Activated CD4-positive, alpha-beta T cell treated with anti-CD3 and anti-CD28 coated beads, Interleukin-2, amount 10 ng/mL, durations not matched to agents 24 days and 14 days (primary cell): ENCODE measurements at places on chromosomes 3 and 15. TPM values are rescaled to one million over a fixed set of nuclear protein-coding genes. Genes with fewer than 3 reads are reported as not detected.

TRIM42 gene
- not detected in 2 replicates for total RNA-seq

XCR1 gene
- total RNA-seq, result 0.05 TPM in 1 of 2 replicates, not detected in the other

GRCh38 chr3:126119008-126119675, 35.2 kb upstream of the SLC41A3 start:
- H3K4me1 ChIP-seq, result no peaks in the 10 kb centered on the region
- peaks cover 3% of the 10 kb centered on the region for H3K27me3 ChIP-seq
- H3K4me3 ChIP-seq, result no peak overlapping the region
- DNase-seq, result no peak
- H3K27ac ChIP-seq, result no peak overlapping the region

DNA sequence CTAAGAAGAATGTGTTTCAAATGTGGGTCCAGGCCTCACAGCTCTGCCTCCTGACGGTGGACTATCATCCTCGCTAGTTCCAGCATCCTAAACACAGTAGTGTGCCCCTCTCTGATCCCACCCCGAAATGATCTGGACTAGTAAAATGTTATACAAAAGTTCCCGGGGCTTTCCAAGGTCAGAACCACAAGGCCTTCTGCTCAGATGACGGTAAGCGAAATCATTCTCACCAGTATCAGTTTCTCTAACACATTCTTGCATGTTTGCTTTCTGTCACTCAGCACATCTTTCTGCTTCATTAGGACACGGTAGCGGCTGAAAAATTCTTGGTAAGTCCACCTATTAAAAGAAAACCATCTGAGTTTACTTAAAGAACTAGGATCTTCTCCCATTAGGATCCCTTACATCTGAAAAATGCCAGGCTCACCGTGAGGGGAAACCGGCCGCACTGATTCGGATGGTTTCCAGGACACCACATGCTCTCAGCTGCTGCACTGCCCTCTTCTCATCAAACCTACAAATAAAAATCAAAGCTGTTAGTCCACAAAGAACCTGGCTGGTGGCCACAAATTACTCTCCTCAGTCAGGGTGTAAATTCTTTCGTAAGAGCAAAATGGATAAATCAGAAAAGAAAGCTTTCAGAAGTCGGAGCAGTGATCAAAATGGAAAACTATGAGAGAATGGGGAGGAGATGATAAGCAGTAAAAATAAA, 83.9 kb upstream of the MYO5C start:
- H3K27ac ChIP-seq, result peak overlapping the region; percentile 4
- H3K36me3 ChIP-seq, result peaks cover 59% of the 10 kb centered on the region
- H3K27me3 ChIP-seq, result no peaks in the 10 kb centered on the region

DNA sequence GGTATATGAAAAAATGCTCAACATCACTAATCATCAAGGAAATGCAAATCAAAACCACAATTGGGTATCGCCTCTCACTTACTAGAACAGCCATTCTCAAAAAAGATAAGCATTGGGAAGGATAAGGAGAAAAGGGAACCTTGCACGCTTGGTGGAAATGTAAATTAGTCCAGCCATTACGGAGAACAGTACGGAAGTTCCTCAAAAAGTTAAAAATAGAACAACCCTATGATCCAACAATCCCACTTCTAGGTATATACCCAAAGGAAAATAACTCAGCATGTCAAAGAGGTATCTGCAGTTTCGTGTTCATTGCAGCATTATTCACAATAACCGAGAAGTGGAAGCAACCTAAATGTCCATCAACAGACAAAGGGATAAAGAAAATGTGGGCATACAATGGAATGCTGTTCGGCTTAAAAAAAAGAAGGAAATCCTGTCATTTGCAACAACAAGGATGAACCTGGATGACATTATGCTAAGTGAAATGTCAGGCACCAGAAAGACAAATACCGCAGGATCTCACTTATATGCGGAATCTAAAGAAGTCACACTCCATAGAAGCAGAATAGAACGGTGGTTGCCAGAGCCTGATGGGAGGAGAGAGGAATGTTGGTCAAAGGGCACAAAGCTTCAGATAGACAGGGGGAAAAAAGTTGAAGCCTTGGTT, 11.7 kb upstream of the CMTM7 start:
- H3K4me3 ChIP-seq, result no peak overlapping the region
- no peaks in the 10 kb centered on the region for H3K36me3 ChIP-seq
- H3K4me1 ChIP-seq, result peaks cover 10% of the 10 kb centered on the region
- no peak for DNase-seq
- H3K27me3 ChIP-seq, result peaks cover 11% of the 10 kb centered on the region
- H3K27ac ChIP-seq, result no peak overlapping the region

DNA sequence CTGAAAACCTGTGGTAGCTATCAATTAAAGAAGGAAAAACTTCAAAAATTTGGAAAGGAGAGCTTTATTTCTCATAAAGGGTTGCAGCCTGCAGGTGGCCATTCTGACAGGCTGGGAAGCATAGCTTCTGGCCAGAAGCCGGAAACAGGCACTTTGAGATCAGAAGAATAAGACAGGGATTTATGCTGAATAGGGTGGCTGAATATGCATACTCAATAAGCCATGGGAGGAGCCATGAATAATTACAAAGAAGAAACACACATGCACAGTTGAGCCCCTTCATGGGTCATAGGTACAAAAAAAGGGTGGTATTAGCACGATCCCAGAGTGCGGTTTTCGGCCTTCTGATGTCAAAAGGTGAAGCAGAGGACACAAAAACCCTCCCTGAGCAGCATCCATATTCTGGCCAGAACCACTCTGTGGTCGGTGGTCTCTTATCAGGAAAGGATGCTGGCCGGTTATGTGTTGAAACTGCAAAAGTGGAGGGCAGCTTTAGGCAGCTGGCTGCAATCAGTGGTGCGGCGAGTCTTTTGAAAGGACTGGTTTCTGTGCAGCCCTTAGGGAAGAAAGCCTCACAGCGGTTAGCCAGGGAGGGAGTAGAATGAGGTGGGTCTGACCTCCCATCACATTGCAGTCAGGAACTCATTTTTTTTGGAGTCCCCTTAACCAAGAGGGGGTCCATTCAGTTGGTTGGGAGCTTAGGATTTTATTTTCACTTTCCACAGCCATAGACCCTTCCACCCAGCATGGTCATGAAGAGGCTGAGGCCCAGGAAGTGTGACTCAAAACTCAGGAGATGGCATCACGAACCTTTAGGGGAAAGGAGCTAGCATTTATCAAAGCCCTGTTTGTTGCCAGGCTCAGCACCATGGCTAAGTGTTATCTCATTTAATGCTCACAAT, 34.7 kb upstream of the CCDC174 start:
- peaks cover 31% of the 10 kb centered on the region for H3K27me3 ChIP-seq
- DNase-seq, result no peak
- no peak overlapping the region for H3K4me3 ChIP-seq
- H3K27ac ChIP-seq, result no peak overlapping the region
- H3K36me3 ChIP-seq, result no peaks in the 10 kb centered on the region
- peaks cover 2% of the 10 kb centered on the region for H3K4me1 ChIP-seq
